AG10803 (cell line): ENCODE measurements at places on chromosomes 13 and 19.
A peak's percentile ranks its signal among the peaks of the same experiment; 100 is the strongest.

- DNase-seq: peak; percentile 74
Observed at GRCh38 chr19:49614096-49614833, 23.3 kb downstream of the PRR12 start.

DNA sequence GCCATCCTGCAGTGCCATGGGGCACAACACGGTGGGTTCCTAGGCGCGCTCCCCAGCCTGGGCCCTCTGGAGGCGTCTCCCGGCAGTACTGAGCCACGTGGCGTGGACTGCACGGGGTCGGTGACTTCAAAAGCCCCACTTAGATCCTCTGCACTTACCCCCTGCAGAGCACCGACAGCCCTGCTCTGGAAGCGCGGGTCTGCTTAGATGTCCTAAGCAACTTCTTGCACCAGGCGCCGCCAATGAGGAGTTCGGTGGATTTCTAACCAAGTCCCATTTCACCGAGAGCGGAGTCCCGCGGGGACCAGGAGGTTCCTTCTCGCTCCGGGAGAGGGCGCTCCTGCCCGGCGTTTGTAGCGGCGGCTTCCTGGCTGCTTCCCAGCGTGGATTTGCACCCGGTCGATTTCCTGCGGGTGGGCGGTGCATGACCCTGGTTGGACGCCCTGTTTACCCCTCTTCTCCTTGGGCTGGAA, 25.2 kb upstream of the ZNF845 start:
- no peak for DNase-seq

DNA sequence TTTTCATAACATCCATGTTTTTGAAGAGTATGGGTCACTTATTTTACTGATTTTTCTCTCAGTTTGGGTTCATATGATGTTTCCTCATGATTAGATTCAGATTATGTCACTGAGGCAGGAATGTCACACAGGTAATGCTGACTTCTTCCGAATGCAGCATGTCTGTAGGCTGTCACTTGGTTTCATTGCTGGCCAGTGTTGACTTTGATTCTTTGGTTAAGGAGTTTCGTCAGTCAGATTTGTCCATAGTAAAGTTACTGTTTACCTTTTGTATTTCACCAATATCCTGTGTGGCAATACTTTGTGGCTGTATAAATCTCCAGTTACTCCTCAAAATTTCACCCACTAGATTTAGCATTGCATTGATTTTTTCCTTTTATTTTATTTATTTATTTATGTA, 105.6 kb downstream of the MRPL57 start:
- DNase-seq: no peak

DNA sequence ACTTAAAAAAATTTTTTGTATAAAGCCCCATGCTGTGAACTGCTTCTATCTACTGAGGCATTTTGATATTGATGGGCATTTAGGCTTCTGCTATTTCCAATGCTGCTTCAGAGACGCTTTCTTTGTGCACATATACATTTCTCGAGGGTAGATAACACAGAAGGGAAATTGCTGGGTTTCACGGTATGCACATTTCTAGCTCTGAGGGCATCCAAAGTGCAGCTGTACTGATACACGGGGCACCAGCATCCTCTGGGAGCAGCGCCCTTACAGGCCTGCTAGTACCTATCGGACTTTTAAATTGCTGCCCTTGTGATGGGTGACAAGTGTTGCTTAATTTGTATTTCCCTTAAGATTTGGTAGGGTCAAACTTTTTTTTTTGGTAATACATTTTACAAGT, 88.6 kb downstream of the KCTD15 start:
- no peak for DNase-seq

- peak; percentile 6 for DNase-seq
Observed at GRCh38 chr13:31022288-31022895, 89.9 kb downstream of the TEX26 start.

GRCh38 chr13:44322928-44323327, 50.7 kb upstream of the SERP2 start:
- DNase-seq: no peak
